ENCODE measurements at places on chromosomes 2 and 18.

DNA sequence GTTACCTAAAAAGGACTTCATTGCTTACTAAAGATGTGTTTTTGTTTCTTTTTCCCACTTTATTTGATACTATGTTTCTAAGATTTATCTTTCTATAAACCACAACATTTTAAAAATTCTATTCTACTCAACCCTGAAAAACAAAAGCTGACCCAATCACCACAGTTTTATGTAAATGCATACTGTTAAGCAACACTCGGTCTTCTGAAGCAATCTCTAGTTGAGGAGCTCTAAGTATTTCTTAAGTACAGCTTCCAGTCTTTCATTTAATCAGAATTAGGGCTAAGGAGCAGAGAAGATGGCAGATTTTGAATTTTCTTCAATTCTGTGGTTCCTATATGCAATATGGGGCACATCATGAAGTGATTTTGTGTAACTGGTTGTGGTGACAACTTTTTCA is 72.2 kb upstream of the SLC4A10 start:
- DNase-seq, result no peak

- DNase-seq, result no peak
Measured at GRCh38 chr18:25976554-25976953, 113.9 kb downstream of the SS18 start.

- no peak for DNase-seq
Measured at GRCh38 chr2:217660423-217660822, 342.4 kb downstream of the TNS1 start.

GRCh38 chr18:10143596-10143995 is 229.8 kb downstream of the VAPA start:
- no peak for DNase-seq

GRCh38 chr18:9547782-9548181 is 66.6 kb downstream of the PPP4R1 start:
- DNase-seq, result no peak

DNA sequence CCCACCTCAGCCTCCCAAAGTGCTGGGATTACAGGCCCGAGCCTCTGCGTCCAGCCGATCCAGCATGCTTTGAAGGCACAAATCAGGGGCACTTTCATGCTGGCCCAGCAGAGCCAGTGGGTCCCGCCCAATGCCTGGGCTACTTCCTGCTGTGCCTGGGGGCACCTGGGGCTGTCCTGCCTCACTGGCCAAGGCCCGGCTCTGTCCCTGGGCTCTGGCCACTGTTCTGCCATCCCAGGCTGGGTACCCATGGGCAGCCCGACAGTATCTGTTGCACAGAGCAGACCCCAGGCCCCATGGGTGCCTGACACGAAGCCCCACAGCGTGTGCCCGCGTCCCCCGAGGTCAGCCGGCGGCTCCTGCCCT is 6.8 kb upstream of the GAL3ST2 start:
- no peak for DNase-seq

GRCh38 chr18:45127405-45127804 is 446.7 kb downstream of the SETBP1 start:
- DNase-seq, result no peak

- DNase-seq, result no peak
Measured at GRCh38 chr2:30346471-30347169, 100.4 kb upstream of the LCLAT1 start.

All from mucosa of descending colon (tissue), 3 donors.